Posterior cingulate gyrus (tissue), 11 donors: ENCODE measurements at places on chromosomes 3 and 15.

DNA sequence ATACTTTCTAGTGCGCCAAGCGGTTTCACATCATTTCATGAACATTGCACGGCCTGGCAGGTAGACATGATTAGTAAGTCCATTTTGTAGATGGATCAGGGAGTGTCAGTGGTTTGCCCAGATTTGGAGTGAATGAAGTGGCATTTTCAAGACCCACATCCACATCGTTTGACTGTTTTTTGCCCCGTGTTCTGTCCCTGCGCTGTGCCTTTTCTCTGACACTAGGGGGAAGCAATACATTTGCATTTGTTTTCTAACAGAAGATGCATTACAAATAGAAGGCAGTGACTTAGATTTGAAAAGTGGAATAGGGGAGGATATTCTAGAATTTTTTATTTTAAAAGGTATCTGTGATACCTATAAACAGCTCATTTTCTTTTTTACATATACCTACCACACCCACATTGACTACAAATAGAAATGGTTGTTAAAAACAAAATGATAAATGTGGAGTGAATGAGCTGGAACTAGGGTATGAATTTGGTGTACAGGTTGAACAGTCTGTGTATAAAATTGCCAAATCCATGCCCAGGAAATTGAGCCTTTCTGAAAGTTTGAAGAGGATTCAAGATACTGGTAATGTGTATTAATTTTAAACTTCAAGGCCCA, 98.0 kb downstream of the USP13 start:
- DNase-seq = no peak

- no peak for DNase-seq
Observed at GRCh38 chr3:135326851-135327250, 531.8 kb downstream of the EPHB1 start.

- DNase-seq = no peak
Observed at GRCh38 chr15:57098896-57099295, 180.5 kb downstream of the TCF12 start.

DNA sequence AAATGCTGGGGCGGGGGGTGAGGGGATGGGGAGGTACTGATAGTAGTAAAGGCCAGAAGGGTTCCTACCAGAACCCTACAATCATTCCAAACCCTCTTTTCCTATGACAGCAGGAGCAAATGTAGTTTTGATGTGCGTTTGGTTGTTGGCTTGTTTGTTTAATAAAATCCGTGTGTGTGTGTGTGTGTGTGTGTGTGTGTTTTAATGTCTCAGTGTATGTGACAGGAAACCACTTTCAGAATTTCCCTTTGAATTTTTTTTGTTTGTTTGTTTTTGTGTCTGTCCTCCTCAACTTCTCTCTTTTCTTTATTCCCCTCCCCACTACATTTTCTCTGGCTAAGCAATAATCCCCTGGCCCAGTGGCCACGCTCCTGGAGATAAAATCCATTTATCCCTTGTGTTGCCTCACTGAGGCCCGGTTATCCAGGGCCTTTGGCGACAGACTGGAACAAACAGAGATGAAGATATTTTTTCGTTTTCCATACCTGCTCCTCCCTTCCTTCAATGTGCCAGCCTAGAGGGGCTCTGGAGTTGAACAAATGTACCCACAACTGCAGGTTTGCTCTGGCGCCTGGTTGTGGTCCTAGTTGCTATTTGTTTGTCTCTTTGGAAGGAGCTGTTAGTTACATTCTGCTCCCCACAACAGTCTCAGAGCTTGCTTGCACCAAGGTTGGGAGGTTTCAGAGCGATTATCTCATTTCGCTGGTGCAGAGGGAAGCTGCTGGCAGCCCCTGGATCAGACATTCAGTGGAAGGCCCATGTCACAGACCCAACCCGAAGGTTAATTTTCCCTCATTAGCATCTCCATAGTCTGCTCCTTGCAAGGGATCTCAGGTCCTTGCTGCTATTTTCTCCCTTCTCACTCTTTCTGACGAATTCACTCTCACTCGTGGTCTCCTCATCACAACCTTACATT, 17.9 kb downstream of the NR2F2 start:
- no peak for DNase-seq

DNA sequence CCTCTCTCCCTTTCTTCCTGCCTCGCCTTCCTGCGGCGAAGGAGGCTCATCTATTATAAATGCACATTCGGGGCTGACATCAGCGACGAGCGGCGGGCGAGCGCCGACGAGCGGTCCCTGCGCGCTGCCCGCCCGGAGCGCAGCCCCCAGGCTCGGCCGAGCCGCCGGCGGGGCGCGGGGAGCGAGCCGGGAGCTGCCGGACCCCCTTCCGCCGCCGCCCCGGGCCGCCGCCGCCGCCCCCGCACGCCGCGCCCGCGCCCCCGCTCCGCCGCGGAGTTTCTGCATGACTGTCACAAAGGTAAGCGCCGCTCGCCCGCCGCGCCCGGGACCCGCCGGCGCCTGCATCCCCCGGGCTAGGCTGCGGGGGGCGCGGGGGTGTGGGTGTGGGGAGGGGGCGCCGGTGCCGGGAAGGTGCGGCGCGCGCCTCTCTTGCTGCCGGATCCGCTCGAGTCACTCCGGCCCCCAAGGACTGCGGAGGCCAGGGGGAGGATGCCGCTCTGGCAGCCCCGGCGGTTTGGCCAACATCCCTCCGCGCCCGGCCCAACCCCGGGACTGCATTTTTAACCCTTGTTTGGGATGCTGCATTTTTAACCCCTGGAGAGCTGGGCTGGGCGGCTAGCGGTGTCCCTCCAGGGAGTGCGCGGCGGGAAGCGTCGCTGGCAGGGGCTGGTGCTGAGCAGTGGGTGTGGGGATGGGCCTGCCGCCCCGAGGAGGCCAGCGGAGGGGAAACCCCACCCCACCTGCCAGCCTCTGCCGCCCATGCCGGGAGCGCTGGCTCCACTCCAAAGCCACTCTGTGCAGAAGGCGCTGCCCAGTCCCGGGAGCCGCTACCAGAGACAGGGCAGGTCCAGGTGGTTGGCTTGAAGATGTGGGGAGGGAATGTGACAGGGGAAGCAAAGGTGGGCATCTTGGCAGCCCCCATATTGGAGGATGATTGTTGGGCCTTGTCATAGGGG, at the start of gene CORO2B:
Gene CORO2B (plus strand): TSS at position 14 of the 956 bp plus-strand sequence. CDS start 270 bp downstream, at position 284.
- peak; percentile 60 for DNase-seq

GRCh38 chr3:101131767-101132166, 138.5 kb upstream of the ABI3BP start:
- no peak for DNase-seq
